HFFc6 (cell line): ENCODE measurements at places on chromosomes 6 and 20. TPM values are rescaled to one million over a fixed set of nuclear protein-coding genes. Genes with fewer than 3 reads are reported as not detected.
A peak's percentile ranks its signal among the peaks of the same experiment; 100 is the strongest.

Gene SLC52A3
- total RNA-seq = not detected in 3 replicates

Gene GRM4
- total RNA-seq = 0.07 TPM in 1 of 3 replicates, not detected in the others

Gene GPLD1
- 0.19 to 0.27 TPM (median 0.24 TPM) in 3 replicates for total RNA-seq

Gene FAM217A
- total RNA-seq = not detected in 3 replicates

Gene OOEP
- total RNA-seq = not detected in 3 replicates

DNA sequence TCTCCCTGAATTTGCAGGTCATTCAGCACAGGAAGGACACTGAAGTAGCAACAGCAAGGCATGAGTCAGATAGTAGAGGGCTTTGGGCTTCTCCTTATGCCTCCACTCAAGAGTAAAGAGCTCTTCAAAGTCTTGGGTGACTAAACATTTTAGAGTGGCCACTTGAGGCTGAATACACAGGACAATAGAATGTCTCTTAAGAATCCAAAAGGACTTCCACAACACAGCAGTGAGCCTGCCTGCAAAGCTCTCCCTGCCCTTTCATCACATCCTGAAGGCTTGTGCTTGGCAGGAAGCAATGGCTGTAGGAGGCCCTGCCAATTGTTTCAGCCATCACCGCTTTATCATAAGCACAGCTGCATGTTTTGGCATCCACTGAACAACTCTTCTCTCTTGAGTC lies 36.8 kb downstream of the FOXQ1 start:
- H3K27me3 ChIP-seq = peaks cover 8% of the 10 kb centered on the region
- peaks cover 28% of the 10 kb centered on the region for H3K36me3 ChIP-seq
- no peak overlapping the region for H3K4me3 ChIP-seq
- no peak overlapping the region for H3K27ac ChIP-seq
- no peak for DNase-seq

GRCh38 chr6:84346372-84346771 lies 118.9 kb upstream of the CEP162 start:
- H3K4me3 ChIP-seq = no peak overlapping the region
- H3K36me3 ChIP-seq = no peaks in the 10 kb centered on the region
- H3K27me3 ChIP-seq = no peaks in the 10 kb centered on the region; the same call in 1 of the 2 replicates
- no peak overlapping the region for H3K27ac ChIP-seq

- no peak for DNase-seq
- peaks cover 10% of the 10 kb centered on the region; the same call in 1 of the 2 replicates for H3K36me3 ChIP-seq
- no peak overlapping the region for H3K27ac ChIP-seq
- H3K4me3 ChIP-seq = no peak overlapping the region
- peaks cover 30% of the 10 kb centered on the region for H3K4me1 ChIP-seq
- no peaks in the 10 kb centered on the region for H3K27me3 ChIP-seq
Observed at GRCh38 chr6:154754152-154754551, 20.9 kb downstream of the SCAF8 start.

DNA sequence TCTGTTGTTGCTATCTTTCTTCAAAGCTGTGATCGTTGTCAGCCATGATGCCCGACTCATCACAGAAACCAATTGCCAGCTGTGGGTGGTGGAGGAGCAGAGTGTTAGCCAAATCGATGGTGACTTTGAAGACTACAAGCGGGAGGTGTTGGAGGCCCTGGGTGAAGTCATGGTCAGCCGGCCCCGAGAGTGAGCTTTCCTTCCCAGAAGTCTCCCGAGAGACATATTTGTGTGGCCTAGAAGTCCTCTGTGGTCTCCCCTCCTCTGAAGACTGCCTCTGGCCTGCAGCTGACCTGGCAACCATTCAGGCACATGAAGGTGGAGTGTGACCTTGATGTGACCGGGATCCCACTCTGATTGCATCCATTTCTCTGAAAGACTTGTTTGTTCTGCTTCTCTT lies 19.3 kb downstream of the ABCF1 start:
- peak overlapping the region; percentile 58 for H3K27ac ChIP-seq
- peaks cover 14% of the 10 kb centered on the region for H3K4me1 ChIP-seq
- H3K36me3 ChIP-seq = peaks cover 43% of the 10 kb centered on the region
- H3K27me3 ChIP-seq = peaks cover 3% of the 10 kb centered on the region
- DNase-seq = no peak

GRCh38 chr6:38487423-38487822 lies 152.3 kb downstream of the BTBD9 start:
- H3K4me3 ChIP-seq = no peak overlapping the region
- H3K27ac ChIP-seq = no peak overlapping the region
- no peak for DNase-seq

DNA sequence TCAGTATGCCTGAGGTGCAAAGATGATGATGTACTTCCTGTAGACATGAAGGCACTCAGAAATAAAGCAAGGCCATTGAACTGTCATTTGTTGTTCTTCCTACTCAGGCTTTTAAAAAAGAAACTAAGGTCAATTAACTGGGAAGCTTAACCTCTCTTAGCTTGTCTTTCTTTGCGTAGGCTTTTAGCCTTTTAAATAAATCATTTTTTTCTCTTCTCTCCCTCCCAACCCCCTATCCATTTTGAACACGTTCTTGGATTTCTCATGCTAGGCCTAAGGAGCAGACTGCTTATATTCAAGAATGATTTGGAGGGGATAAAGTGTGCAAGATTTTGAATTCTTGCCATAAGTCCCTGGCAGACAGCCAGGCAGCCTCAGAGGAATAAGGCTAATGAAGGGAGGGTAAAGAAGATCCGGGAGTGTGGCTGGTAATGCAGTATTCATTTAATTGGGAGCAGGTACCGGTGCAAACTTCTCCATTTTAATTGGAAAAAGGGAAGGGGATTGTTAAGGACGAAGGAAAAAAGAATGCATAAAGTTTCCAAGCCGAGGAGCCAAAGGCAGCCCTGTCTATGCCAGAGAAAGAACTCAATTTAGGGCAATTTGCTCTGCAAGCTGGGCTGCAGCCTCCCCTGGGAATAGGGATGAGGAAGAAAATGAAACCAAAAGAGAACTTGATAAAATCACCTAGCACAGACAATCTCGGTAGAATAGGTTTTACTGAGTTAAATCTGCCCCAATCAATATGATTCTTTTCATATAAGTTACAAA lies 343.8 kb upstream of the MMS22L start:
- H3K4me3 ChIP-seq = no peak overlapping the region
- H3K27ac ChIP-seq = no peak overlapping the region
- no peak for DNase-seq
- H3K27me3 ChIP-seq = no peaks in the 10 kb centered on the region
- no peaks in the 10 kb centered on the region for H3K36me3 ChIP-seq
- H3K4me1 ChIP-seq = no peaks in the 10 kb centered on the region

DNA sequence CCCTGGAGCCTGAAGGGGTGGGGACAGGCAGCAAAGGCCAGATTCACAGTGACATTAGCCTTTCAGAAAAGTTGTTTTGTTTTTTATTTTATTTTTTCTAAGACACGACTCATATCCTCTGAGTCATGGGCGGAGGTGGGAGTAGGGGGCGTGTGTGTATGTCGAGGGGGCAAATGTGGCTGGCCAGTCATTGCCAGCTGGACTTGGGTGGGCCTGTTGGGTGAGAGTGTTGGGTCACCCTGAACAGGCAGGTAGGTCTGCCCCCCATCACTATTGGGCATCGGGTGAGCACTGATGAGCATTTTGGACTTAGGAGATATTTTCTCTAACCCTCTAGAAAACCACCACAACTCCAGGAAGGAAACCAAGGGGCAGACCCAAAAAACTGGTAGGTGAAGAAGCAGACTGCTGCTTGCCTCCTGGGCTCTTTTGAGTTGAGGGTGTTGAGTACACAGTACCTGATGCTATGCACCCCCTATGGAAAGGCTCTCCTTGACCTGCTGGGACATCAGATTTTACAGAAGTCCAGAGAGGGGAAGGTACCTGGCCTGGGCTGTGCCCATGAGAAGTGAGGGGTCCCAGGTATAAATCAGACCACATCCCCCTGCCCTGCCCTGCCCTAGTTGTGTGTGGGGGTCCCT lies 5.6 kb downstream of the SMIM29 start:
- peaks cover 4% of the 10 kb centered on the region for H3K27me3 ChIP-seq
- DNase-seq = no peak
- peaks cover 100% of the 10 kb centered on the region for H3K4me1 ChIP-seq
- peaks cover 42% of the 10 kb centered on the region; the same call in 1 of the 2 replicates for H3K36me3 ChIP-seq
- peak overlapping the region; percentile 98 for H3K27ac ChIP-seq
- peak overlapping the region; percentile 68 for H3K4me3 ChIP-seq

- H3K4me1 ChIP-seq = peaks cover 14% of the 10 kb centered on the region
- H3K36me3 ChIP-seq = peaks cover 25% of the 10 kb centered on the region
- DNase-seq = peak; percentile 44
- no peak overlapping the region for H3K4me3 ChIP-seq
- H3K27ac ChIP-seq = no peak overlapping the region
Observed at GRCh38 chr6:158972241-158973233, 27.5 kb downstream of the RSPH3 start.

GRCh38 chr6:168128006-168128630 lies 49.1 kb upstream of the FRMD1 start:
- H3K27me3 ChIP-seq = peaks cover 6% of the 10 kb centered on the region
- H3K36me3 ChIP-seq = 0 out of 2 replicates have a peak, but pooled peaks cover 5% of the 10 kb centered on the region
- no peak overlapping the region for H3K27ac ChIP-seq
- DNase-seq = no peak
- H3K4me3 ChIP-seq = no peak overlapping the region
- peaks cover 7% of the 10 kb centered on the region; the same call in 1 of the 2 replicates for H3K4me1 ChIP-seq

DNA sequence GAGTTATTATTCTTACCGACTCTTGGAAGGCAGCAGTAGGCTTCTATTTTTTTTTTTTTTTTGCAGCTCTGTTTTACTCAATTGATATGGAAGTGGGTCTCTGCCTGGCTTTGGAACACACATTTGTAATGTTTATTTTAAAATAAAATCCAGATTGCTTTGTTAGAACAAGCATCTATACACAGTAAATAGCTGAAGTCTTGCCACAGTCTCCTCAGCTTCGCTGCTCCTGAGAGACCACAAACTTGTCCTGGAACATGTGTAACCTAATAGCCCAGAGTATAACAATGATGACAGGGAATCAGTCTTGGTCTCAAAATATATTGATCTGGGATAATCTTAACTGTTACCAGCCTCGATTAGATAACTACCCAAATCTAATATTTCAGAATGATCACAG lies 299.8 kb upstream of the NOX3 start:
- no peak overlapping the region; the same call in 1 of the 2 replicates for H3K27ac ChIP-seq
- no peak overlapping the region for H3K4me3 ChIP-seq
- H3K27me3 ChIP-seq = no peaks in the 10 kb centered on the region
- H3K36me3 ChIP-seq = peaks cover 26% of the 10 kb centered on the region

DNA sequence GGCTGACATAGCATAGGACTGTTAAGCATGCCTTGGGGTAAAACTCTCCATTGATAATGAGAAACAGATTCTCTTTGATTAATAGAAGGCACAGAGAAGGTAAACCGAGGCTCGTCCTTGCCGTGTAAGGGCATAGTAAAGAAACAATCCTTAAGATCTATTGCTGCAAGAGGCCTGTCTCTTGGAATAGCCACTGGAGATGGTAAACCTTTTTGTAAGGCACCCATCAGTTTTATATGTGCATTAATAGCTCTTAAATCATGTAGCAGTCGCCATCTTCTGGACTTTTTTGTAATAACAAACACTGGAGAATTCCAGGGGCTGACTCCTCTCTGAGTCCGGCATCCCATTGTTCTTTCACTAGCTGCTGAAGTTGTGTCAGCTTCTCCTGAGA lies 8.4 kb upstream of the ABHD12 start:
- peaks cover 19% of the 10 kb centered on the region for H3K36me3 ChIP-seq
- peaks cover 3% of the 10 kb centered on the region; the same call in 1 of the 2 replicates for H3K27me3 ChIP-seq
- H3K4me1 ChIP-seq = peaks cover 29% of the 10 kb centered on the region

DNA sequence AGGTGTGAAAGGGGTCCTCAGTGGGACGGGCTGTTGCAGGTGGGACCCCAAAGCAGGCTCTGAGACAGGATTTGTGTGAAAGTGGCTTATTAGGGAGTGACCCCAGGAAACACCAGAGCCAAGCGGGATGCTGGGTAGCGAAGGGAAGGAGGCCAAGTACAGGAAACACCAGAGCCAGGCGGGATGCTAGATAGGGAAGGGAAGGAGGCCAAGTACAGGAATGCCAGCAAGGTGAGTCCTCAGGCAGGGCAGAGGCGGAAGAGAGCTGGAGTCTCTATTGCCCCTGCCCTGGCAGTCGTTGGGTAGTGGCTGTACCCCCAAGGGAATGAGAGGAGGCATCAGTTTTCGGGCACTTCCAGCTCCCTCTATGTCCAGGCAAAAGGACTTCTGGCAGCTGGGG lies 30.5 kb upstream of the TGM2 start:
- peaks cover 60% of the 10 kb centered on the region for H3K4me1 ChIP-seq
- H3K4me3 ChIP-seq = no peak overlapping the region
- peaks cover 1% of the 10 kb centered on the region; the same call in 1 of the 2 replicates for H3K27me3 ChIP-seq
- H3K36me3 ChIP-seq = peaks cover 9% of the 10 kb centered on the region

GRCh38 chr6:168574075-168574698 lies 133.2 kb downstream of the SMOC2 start:
- H3K4me3 ChIP-seq = no peak overlapping the region
- no peak for DNase-seq
- no peaks in the 10 kb centered on the region for H3K4me1 ChIP-seq
- H3K36me3 ChIP-seq = 0 out of 2 replicates have a peak, but pooled peaks cover 10% of the 10 kb centered on the region

GRCh38 chr6:159880412-159880975 lies 10.3 kb upstream of the MAS1 start:
- H3K4me1 ChIP-seq = no peaks in the 10 kb centered on the region
- no peak overlapping the region for H3K4me3 ChIP-seq
- H3K36me3 ChIP-seq = no peaks in the 10 kb centered on the region
- peaks cover 12% of the 10 kb centered on the region for H3K27me3 ChIP-seq
- no peak for DNase-seq

DNA sequence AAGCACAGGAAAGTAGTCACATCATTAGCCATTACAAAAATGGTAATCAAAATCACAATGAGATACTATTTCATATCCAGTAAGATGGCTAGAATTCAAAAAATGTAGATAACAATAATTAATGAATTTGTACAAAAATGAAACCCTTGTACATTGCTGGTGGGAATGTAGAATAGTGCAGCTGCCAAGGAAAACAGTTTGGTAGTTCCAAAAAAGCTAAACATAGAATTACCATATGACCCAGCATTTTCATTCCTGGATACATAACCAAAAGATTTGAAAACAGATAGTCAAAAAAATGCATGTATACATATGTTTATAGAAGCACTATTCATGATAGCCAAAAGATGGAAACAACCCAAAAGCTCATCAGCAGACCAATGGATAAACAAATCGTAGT lies 251.1 kb upstream of the RAB32 start:
- no peaks in the 10 kb centered on the region for H3K27me3 ChIP-seq
- peaks cover 9% of the 10 kb centered on the region; the same call in 1 of the 2 replicates for H3K4me1 ChIP-seq
- H3K27ac ChIP-seq = no peak overlapping the region
- DNase-seq = no peak
- no peak overlapping the region for H3K4me3 ChIP-seq
- no peaks in the 10 kb centered on the region for H3K36me3 ChIP-seq

DNA sequence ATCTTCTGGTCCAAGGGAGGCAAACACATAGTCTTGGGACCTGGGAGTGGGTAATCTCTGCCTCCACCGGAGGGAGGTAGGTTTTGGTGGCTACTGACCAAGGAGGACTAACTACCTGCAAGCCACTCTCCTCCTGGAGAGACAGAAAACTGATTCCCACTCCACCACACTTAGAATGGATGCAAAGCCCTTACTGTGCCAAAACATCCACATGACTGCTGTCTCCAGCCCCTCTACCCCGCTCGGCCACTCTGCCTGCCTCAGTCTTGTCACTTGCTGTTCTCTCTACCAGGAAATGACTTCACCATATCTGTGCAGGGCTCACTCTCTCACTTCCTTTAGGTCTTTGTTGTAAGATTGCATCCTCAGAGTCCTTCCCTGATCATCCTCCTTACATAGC lies 129.5 kb upstream of the ARG1 start:
- H3K27me3 ChIP-seq = no peaks in the 10 kb centered on the region; the same call in none of the 2 replicates
- DNase-seq = no peak
- H3K36me3 ChIP-seq = no peaks in the 10 kb centered on the region
- no peak overlapping the region for H3K27ac ChIP-seq
- no peak overlapping the region for H3K4me3 ChIP-seq
